Testis (tissue), 5 donors: ENCODE measurements at places on chromosomes 2 and 18.

DNA sequence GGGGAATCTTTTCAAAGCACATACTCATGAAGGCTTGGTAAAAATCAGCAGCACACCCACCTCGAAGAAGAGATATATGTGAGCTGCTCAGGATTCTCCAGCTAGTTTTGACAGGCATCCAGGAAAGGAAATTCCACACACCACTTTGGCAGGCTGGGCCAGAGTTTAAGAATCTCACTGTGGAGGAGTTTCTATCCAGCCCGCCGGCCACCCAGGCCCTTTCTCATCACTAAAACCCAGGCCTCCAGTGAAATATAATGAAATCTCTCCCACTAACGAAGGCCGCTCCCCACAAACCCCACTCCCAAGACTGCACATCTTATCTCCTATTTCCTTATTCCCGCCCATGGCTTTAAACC lies 202.0 kb downstream of the GLI2 start:
- DNase-seq: peak; percentile 69

- DNase-seq: peak; percentile 10
These were observed 42.3 kb upstream of the ALPP start for GRCh38 chr2:232336241-232336736.

DNA sequence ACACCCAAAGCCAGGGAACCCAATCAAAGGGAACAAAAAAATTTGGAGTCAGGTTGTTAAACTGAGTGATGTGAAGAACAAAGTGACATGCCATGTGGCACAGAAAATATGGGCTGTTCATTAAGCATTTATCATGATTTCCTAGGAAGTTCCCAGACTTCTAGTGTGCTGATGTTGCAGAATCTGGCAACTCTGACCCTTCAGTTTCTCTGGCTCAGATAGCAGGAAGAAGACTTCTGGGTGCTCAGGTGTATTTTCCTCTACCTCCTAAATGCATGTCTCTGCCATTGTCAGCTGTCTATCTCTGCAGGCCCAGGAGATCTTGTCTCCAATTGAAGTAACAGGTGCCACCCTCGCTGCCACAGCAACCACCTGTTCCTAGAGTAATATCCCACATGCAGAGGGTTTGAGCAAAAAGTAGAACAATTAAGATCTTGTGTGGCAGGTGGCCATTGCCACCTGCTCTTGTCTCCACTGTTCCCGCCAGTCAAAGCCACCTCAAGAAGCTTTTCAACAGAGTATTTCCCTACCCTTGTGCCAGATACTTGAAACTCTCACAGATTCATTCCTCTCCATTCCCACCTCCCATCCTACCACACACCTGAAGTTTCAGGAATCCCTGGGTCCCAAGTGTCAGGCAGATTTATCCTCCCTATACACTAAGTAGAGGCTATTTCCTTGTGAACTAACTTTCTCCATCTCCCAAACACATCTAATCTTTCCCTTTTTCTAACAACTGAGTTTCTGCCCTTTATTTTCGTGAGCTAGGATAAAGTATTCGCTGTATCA lies 533.7 kb upstream of the CHAC2 start:
- no peak for DNase-seq

DNA sequence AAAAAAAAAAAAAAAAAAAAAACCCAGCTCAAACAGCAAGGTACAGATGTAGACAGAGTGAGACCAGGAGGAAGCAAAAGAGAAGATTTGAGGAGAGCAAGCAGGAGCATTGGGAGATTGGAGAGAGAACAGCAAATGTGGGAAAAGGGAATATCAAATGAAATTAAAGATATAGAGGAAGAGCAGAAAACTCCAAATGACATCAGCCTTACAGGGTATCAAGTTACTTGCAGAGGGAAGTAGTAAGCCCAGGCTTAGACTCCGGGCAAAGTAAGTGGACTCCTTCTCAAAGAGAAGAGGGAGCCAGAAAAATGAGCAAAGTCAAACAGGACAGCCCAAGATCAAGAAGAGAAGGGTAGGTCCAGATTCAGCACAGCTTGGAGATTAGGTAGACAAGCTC lies 93.3 kb upstream of the PPP1CB start:
- no peak for DNase-seq

DNA sequence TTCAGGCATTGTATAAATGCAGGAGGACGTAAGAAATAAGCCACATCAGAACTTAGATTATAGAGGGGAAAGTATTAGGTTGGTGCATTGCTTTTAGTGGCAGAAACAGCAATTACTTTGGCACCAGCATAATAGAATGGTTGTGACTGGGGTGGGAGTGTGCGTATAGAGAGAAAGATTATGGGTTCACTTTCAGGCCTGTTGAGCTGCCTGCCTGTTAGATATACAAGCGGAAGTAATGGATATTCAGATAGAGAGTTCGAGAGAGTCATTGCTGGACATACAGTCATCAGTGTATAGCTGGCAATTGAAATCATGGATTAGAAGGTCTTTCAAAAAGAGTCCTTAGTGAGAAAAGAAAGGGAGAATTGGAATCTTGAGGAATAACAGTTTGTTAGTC lies 139.2 kb upstream of the MYO3B start:
- no peak for DNase-seq

DNA sequence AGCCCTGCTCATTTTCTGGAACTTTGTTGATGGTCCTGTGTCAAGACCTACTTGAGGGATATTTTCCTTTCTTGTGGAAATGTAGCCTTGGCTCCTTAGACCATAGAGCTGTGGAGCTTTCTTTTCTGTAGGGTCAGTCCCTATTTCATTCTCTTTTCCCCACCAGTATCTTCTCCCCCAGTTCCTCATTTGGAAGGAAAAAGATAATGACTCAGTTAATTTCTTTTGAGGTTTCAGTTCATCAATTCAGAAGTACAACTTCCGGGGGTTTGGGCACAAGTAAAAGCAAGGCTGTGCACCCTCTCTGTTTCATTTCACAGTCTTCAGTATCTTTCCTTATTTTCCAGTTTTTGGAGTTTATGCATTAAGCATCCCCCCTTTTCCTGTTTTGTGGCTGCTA lies 70.7 kb downstream of the CDC42EP3 start:
- no peak for DNase-seq

DNA sequence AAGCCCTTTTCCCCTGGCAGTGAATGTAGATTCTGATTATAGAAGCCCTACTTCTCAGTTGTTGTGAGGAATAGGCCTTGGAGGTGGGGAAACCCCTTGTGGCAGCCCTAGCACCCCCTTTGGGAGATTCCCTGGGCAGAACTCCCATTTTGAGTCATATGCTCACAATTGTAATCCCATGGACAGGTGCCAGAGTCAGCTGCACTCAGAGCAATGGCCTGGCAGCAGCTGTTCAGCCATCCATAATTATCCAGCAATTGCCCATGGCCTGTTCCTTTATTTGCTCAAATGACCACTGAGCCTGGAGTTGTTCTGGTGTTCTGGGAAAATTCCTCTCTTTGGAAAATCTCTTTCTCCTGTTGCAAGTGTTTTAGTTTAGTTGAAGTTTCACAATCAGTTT lies 71.7 kb downstream of the PTRHD1 start:
- DNase-seq: peak; percentile 77

DNA sequence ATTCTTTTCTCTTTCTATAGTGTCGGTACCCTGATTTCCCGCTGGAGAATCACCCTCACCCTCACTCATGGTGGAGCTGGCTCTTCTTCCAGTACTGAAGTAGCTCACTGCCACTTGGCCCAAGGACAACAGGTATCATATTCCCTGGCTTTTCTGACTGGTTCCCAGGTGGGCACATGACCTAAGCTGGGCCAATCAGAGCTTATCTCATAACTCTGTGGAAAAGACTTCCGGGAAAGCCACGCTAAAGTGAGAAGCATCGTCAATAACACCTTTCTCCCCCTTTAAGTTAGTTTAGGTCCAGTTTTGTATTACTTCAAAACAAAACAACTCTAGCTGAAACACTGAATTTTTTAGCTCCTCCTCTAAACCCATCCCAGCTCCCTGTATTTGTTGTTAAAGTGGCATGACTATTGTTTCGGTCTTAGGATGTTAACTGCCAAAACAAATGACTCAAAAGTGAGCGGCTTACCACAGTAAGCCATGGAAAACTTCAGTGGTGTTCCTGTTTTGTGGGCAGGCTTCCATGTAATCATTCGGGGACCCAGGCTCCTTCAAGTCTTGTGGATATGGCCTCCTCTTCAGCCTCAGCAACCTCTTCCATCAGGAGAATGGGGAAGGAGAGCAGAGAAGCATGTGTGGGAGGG lies 137.4 kb upstream of the DLX2 start:
- DNase-seq: peak; percentile 57

DNA sequence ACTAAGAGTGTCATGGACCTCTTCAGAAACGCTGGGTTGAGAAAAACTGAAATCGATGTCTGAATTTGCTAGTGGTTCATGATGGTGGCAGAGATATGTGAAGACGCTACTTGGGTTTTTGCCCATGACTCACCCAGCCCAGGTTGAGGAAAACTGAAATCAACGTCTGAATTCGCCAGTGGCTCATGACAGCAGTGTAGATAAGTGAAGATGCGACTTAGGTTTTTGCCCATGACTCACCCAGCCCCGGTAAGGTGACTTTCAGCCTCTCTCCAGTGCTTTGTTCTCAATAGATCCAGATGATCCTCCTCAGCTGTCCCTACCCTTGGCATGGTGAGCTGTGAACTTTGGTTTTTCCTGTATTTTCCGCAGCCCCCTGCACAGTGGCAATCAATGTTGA lies 105.3 kb upstream of the SIX3 start:
- no peak for DNase-seq

DNA sequence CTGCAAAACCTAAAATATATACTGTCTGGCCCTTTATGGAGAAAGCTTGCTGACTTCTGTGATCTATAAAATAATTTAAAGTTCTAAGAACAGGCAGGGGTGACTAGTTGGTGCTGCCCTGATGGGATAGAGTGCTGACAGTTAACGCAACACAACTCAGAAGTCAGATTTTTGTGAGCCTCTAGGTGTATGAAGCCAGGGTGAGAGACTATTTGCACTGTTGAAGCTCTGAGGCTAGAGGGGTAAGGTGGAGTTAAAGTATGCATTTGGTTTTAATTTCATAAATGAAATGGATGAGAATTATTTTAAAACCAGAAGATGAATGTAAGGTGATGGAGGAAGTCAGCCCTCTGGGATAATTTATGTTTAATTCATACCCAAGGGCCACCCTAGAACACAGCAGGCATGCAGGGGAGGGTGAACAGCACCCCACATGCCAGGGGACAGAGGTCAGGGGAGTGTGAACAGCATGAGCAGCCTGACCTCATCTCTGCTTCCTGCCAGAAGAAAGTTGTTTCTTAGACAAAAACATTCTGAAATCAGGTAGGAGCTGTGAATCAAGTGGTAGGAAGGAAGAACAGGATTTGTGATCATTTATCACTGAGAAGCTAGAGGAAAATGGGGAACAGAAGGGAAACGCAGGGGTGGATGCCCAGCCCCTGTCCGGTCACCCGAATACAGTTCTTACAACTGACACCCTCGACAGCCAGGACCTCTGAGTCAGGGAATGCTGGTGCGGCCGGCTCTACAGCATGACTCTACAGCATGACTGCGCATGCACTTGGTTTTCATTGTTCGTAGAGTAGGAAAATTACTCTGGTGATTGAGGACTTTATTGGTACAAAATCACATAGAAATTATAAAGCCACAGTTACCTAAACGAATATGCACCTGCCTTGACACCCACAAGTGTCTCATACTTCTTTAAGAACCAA lies 93.1 kb downstream of the MBP start:
- DNase-seq: no peak

DNA sequence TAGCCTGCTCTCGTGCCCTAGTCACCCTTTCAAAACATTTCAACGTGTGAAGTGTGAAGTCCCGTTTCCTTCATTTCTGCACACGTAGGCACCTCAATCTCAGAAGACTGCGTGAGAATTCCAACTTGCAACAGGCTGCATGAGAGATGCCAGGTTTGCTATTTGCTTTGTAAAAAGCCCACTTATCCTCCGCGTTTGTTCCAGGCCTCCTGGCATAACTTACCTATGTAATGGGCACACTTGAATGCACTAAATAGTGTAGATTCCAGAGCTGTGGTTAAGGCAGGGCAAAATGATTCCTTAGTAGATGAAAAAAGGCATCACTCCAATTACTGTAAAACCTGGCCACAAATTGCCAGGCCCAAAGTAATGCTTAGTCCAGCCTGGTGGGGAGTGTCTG lies 179.6 kb downstream of the INO80D start:
- DNase-seq: no peak

GRCh38 chr2:237731663-237732062 lies 66.9 kb upstream of the RBM44 start:
- no peak for DNase-seq

GRCh38 chr2:120473522-120474271 lies 127.8 kb downstream of the INHBB start:
- peak; percentile 56 for DNase-seq

GRCh38 chr2:64220894-64221617 lies 76.8 kb upstream of the PELI1 start:
- DNase-seq: no peak

- peak; percentile 46 for DNase-seq
These were observed 294.1 kb downstream of the BCL2 start for GRCh38 chr18:63025251-63026090.
